ENCODE measurements at places on chromosomes 5 and 9.

DNA sequence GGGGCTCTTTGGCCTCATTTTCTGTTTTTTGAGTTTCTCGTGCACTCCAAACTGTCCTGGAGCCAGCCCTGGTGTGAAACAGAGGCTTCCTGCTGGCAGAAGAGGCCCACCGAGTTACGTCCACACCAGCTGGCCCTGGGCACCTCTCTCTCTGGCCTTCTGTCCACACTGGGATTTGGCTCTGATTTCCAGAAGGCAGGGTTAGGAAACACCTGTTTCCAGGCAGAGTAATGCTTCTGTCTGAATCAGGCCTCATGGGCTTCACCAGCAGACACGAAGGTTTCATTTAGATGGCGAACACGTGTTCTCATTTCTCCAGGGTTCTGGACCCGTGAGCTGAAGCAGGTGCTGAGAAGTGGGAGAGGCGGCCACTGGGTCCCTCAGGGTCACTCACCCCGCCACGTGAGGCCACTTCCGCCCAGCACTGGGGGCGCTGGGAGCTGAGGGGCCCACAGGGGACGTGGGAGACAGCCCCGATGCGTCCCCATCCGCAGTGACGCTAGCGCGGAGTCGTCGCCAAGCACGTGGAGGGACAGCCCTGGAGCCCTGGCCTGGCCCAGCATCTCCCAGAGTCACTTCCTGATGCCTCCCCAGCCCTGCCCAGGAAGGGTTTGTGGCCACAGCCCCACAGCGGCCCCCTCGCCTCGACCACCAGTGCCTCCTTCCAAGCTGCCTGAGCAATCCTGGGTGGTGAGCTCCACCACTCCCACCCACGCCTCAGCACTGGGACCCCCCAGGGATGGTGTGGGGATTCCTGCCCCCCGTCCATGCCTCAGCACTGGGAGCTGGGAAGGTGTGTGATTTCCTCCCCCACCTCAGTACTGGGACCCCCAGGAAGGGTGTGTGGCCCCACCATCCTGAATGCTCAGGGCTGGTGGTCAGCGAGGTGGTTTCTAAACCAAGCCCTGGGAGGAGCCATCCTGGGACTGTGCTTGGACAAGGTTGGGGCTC, 4.9 kb upstream of the LRRC14B start:
- no peak for DNase-seq

DNA sequence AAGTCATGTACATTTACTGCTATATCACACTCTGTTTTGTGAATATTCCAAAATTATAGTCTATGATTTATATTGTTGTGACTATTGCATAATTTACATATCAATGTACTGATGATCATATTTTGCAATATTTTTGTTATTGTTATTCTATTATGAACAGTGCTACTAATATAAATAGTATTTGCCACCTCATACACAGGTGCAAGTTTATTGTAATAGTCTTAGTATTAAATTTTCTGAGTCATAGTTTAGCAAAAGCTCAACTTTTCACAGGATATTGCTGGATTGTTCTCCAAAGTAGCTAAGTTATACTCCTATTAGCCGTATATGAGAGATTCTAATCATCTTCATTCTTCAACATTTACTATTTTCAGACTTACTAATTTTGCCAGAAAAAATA, 124.7 kb downstream of the TMC1 start:
- DNase-seq: no peak

DNA sequence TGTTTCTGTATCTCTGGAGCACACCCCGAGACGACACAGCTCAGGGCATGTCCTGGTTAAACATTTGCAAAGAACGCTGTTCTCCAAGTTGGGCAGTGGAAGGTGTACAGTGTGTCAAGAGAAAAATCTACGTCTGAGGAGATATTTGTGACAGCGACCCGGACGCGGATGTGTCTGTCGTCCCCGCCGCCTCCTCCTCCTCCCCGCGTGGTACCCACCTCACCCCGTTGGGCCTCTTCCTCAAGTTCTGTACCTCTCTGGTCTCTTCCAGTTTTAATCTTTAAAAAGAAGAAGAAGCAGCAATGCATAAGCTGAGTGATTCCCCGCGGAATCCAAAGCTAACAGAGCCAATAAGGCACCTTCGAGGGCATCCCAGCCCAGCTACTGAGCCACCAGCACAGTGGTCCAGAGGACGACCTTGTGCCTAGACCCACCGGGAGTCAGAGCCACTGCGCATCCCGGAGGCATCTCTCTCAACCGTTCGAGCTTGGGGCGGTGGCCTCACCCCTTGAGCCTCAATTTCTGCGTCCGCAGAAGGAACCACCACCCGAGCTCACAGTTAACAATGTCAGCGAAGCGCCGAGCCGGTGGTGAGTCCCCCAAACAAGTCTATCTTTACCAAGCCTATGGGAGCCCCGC, 467 bp downstream of the C9orf78 start:
- DNase-seq: no peak

- no peak for DNase-seq
Measured at GRCh38 chr5:134533115-134533815, 7.8 kb downstream of the JADE2 start.

- no peak for DNase-seq
Measured at GRCh38 chr5:55594671-55595070, 59.9 kb upstream of the PLPP1 start.

DNA sequence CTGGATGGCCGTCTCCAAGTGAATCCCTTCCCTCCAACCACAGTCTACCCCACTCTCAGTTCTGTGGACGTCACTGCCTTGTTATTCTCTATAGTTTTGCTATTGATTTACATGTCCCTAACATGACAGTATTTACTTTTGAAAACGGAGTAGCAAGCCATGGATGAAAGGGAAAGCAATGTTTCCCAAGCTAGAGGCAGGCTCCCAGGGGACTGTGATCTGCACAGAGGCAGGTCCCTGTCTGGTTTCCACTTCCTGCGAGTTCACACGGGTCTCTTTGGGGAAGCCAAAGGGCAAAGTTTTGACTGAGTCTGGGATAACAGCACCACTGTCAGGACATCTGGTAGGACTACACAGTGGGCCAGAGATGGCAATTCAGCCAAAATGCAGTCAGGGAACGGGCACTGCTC, 12.7 kb downstream of the C9orf153 start:
- no peak for DNase-seq

DNA sequence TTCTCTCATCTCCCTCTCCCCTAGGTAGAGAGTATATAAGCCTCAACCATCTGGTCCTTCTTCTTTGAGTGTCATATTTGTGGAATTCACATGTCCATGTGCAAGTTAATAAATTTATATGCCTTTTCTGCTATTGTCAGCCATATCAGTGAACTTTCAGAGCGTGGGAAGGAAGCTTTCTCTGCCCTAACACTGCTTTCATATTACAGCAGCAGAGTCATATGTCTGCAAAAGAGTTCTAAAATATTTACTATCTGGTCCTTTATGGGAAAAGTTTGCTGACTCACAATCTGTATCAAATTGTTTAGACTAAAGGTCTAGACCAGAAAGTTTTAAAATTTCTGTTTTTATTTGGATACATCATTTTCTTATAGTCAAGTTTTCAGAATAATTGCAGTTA, 669.0 kb downstream of the LRRC70 start:
- no peak for DNase-seq

- DNase-seq: no peak
Measured at GRCh38 chr9:35575478-35575877, 29.6 kb upstream of the TESK1 start.

GRCh38 chr5:112581811-112582320, 155.8 kb upstream of the APC start:
- DNase-seq: no peak

GRCh38 chr9:135960411-135961276, 529 bp downstream of the UBAC1 start:
- no peak for DNase-seq

DNA sequence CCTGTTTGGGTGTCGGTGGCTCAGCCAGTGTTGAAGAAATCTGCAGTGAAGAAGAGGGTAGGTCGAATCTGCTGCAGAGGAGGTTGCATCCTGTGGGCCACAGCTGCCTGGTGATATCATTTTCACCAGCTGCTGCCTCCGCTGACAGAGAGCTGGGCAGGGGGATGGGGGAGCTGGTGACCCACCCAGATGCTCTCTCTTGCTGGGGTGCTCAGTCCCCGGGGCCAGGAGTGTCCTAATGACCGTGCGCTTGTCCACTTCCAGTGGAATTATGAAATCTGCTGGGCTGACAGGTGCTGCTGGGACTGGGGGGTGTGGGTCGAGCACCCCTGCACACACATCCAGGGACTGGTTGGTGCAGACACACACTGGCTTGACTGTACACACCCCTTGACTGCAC, 83.2 kb upstream of the IRX4 start:
- no peak for DNase-seq

- no peak for DNase-seq
Measured at GRCh38 chr9:114280636-114281472, 42.0 kb upstream of the ORM1 start.

DNA sequence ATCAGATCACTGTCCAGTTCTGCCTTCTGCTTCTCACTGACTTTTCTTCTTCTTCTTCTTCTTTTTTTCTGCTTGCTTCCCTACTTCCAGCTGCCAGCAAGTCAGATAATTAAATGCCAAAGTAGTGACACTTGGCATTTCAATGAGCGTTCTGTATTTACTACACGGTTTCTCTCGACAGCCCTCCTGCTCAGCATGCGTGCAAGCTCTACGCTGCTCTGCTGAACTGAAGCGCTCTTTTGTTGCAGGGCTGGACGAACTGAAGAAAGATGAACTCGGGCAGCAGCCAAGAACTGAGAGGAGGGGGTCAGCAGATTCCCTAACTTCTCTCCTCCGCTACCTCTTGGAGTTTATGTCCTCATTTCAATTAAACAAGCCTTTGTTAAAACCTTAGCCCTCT, 319.1 kb downstream of the GLIS3 start:
- no peak for DNase-seq

DNA sequence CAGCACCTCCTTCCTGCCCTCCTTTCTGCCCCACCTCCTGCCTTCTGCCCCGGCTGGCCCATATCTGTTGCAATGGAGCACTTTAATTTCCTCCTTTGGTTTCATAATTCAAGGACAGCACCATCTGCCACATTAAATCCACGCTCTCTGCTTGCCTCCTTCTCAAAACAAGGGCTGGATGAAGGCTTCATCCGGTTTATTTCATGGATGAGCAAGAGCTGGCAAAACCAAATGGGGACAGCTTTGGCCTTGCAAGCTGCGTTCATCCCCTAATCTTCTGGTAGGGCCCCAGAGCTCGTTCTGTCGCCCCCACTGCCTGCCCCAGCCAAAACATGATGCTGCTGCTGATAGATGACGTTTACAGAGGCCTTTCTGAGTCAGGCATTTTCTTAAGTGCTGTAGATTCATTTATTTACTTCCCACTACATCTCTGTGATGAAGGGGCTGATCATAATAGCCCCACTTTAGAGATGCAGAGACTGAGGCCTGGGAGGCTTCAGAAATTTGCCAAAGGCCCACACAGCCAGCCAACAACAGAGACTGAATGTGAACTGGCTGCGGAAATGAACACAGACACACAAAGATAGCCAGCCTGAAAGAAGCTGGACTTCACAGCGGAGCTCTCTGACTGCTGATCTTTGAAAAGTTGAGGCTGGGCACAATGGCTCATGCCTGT, 115.6 kb upstream of the CPEB4 start:
- DNase-seq: no peak

DNA sequence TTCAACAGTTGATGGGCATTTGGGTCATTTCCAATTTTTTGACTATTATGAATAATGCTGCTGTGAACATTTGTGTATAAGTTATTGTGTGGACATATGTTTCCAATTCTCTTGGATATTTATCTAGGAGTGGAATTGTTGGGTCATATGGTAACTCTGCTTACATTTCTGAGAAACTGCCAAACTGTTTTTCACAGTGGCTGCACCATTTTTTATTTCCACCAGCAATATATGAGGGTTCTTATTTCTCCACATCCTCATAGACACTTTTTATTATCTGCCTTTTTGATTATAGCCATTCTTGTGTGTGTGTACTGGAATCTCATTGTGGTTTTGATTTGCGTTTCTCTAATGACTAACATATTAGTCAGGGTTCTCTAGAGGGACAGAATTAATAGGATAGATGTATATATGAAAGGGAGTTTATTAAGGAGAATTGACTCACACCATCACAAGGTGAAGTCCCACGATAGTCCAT, 14.7 kb upstream of the MED27 start:
- no peak for DNase-seq

GRCh38 chr5:136174021-136174659, 18.8 kb downstream of the SMIM32 start:
- no peak for DNase-seq

- no peak for DNase-seq
Measured at GRCh38 chr9:4152876-4153275, 147.0 kb downstream of the GLIS3 start.

- DNase-seq: no peak
Measured at GRCh38 chr9:109910671-109911518, 130.9 kb downstream of the PALM2AKAP2 start.

DNA sequence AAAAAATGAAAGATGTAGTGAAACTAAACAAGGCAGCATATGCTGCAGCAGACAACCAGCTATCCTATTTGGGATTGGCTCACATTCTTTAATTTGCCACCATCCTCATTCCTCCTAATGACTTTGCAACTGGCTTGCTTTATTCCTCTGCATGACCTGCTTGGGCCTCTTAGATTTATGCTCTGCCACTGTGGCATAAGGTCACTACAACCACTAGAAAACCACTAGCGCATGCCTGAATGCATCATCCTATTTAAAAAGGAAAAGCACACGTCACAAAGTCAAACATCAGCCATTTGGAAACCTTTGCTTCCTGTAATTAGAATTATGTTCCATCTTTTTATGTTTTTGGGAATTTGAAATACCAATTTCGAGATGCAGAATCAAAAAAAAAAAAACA, 40.8 kb upstream of the CCDC152 start:
- DNase-seq: no peak

- no peak for DNase-seq
Measured at GRCh38 chr9:107487521-107488374, 1.8 kb downstream of the KLF4 start.

DNA sequence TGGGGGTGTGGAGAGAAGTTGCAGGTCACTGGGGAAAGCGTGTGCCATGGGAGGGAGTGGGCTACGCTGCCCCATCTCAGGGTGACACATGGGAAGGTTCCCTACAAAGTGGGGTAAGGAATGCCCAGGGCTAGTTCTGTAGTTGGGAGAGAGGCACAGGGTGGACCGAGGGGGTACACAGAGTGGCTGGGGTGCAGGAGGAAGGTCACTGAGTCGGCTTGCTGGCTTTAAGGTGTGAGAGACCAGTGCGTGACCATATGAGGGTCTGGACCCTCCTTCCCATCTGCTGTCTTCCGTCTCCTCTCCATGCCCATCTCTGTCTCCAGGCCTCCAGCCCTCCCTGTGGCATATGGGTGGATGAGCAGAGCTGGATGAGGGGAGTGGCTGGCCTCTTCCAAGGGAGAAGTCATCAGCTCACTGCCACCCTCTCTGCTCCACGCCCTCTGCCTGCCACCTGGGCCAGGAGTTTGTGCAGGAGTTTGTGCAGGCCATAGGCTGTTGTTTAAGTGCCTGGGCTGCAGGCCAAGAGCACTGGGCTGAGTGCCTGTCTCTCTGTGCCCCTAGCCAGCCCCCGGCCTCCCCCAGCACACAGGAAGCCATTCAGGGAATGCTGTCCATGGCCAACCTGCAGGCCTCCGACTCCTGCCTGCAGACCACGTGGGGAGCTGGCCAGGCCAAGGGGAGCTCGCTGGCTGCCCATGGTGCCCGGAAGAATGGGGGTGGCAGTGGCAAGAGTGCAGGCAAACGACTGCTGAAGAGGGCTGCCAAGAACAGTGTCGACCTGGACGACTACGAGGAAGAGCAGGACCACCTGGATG, 96.8 kb downstream of the PHF2 start:
- DNase-seq: no peak

Data from activated T-helper 9 cell treated with anti-CD3 and anti-CD28 coated beads, Interleukin-2, amount 50 U/mL, for 16 hours (primary cell).